ENCODE measurements at places on chromosomes 11 and 22.

- peak; percentile 37 for DNase-seq
Measured at GRCh38 chr11:61091373-61092279, 10.7 kb upstream of the CD5 start.

DNA sequence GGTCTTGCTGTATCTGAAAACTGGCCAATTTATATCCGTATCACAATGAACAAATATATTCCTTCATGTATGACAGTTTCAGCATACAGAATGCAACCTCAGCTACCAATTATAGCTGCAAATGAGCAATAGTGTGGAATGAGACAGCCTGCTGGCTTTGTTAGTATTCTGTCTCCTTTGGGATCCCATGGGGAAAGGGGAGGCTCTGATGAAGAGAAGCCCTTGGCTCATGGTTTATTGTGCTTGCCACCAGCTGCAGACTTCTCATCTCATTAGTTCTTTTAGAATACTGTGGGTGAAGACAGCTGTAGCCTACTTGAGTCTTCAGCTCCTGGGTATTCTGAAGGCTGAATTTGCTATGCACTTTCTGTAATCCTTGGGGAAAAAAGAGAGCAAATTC lies 42.4 kb downstream of the PITPNB start:
- no peak for DNase-seq

- no peak for DNase-seq
Measured at GRCh38 chr11:94845622-94846021, 77.5 kb downstream of the AMOTL1 start.

GRCh38 chr11:64842851-64843685 lies 1.4 kb downstream of the CDC42BPG start:
- DNase-seq = no peak
